Nephron progenitor cell (in vitro differentiated cells): ENCODE measurements at places on chromosomes 6 and 20.

DNA sequence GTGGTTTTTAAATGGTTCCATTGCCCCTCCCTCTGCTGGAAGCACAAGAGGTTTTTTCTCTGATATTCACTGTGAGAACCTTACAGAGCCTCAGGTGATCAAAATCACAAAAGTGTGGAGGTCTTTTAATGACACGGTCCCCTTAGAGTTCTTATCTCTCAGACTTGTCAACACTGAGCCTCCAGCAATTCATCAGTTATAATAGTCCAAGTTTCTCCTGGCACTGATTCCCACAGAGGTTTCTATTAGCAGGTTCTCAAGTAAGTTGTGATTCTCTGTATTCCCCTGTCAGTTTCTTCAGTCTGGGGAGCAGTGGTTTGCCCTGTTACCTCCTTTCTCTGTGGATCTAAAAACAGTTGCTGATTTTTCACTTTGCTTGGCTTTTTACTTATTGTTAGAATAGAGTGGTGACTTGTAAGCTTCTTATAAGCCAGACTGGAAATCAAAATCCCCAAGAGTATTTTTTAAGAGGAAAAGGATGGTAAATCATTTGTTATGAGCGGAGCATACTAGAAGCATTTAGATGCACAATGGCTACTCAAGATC is 157.4 kb upstream of the BMP5 start:
- no peak for DNase-seq

DNA sequence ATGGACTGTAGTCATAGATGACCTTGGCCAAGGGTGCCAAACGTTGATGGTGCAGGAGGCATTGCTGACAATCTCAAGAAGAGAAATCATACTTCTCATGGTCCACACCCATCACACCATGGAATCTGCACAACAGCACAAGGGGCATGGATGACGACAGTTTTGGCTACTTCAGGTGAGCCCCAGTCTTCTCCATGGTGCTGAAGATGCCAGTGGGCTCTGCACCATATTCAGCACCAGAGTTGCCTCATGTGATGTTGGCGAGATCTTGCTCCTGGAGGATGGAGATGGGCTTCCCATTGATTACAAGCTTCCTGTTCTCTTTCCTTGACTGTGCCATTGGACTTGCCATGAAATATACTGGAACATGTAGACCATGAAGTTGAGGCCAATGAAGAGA is 188.9 kb downstream of the NRN1 start:
- no peak for DNase-seq

DNA sequence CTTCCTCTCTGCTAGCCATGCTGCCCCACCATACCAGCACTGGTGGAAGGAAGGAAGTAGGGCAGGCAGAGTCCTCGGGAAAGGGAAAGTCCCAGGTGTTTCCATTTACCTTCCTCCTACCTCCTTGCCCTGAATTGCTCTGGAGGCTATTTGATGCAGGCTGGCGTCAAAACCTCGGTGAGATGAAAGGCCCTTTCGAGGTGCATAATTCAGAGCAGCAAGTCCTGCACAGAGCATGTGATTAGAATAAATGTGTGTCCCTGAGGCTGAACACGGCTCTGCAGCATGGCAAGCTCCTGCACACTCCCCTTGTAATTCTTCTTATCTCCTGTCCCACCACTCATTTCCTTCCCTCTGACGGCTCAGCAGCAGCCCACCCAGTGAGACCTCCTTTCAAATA is 98.7 kb upstream of the LRFN2 start:
- DNase-seq, result no peak

GRCh38 chr6:399785-400534 is 8.4 kb downstream of the IRF4 start:
- no peak for DNase-seq

GRCh38 chr6:16184129-16184528 is 54.3 kb upstream of the GMPR start:
- no peak for DNase-seq

- DNase-seq, result no peak
Measured at GRCh38 chr6:3310703-3311102, 52.0 kb downstream of the PSMG4 start.
